Fibroblast of skin of scalp (primary cell): ENCODE measurements at places on chromosomes 3 and 15.

DNA sequence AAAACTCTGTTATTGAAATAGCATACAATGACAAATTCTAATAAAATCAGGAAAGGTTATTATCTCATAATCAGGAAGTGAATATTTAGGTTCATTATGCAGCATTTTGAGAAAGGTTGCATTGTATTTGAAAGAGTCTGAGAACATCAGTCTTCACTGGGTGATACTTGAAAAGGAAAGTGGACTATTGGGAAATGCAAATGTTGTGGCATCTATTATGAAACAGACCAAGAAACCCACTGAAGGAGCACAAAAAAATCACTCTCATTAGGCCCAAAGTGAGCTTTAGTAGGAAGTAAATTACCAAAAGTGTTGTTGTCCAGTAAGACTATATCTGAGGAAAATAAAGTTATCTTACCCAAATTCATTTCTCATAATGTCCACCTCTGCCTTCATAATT lies 90.8 kb downstream of the ZPLD1 start:
- DNase-seq = no peak

- no peak for DNase-seq
Measured at GRCh38 chr3:54863366-54863765, 64.5 kb downstream of the LRTM1 start.

- peak; percentile 24 for DNase-seq
Measured at GRCh38 chr3:85567071-85567676, 608.4 kb downstream of the CADM2 start.

DNA sequence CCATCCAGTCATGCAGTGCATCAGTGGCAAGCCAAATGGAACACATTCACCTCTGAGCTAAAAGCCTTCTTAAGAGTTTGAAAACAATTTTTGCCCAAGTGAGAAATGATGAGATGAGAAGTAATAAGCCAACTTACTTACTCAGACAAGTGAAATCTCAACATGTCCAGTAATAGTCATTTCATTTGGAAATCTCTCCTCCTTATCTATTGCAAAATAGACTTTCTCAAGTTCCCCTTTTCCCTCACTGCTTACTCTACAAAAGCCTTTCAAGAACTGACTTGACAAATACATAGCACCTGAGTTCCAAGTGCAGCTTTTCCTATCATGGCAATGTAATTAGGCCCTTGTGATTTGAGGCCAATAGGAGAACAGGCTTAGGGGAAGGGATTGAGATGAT lies 282.3 kb downstream of the SLC9A9 start:
- DNase-seq = no peak

DNA sequence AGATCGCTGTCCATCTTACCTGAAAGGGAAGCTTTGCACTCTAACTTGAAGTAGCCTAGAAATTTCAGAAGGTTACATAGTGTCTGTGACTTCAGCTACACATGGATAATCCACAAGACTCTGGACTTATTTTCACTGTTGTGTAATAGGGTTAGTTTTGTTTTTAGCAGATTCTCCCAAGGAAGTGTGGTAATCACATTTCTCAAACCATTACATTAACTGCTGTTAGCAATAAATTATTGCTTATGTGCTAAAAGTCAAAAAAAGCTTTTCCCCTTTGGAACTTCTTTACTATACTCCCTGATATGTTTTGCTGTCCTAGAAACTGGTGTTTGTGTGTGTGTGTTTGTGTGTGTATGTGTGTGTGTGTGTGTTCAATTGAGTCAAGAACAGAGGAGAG lies 351.8 kb upstream of the TPRG1 start:
- DNase-seq = no peak

DNA sequence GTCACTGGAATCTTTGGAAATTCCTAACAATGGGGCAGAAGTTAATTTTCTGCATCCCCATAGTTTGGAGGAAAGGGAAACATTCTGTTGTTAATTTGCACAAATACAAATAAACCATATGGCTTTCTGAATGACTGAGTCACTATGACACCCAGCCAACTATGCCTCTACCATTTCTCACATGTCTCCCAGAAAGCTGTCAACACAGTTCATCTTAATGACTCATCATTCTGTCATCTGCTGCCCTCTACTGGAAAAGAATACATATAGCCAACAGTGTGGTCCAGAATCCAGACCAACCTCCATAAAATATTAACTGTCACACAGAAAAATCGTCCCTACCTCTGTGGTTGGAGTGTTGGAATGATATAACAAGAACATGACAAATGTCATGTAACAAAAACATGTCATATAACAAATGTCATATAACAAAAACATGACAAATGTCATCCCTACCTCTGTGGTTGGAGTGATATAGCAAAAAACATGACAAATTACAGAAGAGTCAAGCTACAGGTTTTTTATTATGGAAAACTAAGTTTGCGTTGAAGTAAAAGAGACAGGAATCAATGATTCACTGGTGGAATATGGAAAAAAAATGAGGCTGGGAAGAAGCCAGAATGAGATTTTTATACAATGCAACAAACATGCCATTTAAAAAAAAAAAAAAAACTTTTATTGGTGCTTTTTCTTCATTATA lies 47.7 kb upstream of the GYG1 start:
- DNase-seq = peak; percentile 97

DNA sequence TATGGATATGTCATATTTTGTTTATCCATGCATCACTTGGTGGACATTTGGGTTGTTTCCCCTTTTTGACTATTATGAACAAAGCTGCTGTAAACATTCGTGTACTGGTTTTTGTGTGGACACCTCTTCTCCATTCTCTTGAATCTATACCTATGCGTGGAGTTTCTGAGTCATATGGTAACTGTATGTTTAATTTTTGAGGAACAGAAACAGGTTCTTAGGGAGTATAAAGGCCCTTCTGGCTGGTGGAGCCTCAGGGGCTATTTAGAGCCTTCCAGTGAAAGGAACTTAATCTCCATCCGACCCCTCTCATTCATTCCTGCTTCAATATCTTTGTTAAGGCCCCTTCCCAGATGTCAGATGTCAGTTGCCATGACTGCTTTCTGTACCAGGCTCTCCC lies 14.1 kb upstream of the CTXND1 start:
- DNase-seq = no peak

DNA sequence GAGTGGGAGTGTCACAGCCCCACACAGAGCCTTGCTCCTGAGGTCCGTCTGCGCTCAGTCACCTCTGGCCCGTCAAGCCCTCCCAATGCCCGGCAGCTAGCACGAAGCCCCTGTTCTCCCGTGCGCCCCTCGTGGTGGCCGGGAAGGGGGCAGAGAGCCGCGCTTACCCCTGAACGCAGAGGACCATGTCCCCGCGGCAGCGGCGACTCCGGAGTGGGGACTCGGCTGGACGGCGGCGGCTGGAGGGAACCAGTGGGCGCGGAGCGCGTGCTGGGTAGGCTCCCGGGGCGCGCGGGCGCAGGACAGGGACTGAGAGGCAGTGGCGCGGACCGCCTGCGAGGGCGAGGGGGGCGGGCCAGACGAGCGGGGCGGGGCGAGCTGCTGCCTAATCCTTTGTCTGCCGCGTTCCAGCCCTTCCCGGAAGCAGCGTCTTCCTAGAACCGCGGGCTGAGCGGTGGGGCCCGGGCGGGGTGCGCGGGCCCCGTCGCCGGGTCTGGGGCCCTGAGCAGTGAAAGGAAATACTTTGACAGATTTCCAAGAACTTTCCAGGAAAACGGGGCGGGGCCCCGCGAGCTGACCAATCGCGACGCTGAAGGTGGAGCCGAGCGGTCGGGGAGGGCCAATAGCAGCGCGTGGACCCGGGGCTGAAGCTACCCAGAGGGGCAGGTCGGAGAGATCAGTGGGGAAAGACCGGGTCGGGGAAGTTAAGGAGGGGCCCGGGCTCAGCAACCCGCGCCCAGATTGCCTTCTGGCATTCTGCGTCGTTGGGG lies at the start of gene CISH:
CISH (minus strand) TSS at position 311 of the 770 bp plus-strand sequence; CDS start at position 187, 124 bp downstream.
- peak; percentile 94 for DNase-seq

GRCh38 chr15:85063522-85064079 lies 81.9 kb downstream of the PDE8A start:
- DNase-seq = no peak

DNA sequence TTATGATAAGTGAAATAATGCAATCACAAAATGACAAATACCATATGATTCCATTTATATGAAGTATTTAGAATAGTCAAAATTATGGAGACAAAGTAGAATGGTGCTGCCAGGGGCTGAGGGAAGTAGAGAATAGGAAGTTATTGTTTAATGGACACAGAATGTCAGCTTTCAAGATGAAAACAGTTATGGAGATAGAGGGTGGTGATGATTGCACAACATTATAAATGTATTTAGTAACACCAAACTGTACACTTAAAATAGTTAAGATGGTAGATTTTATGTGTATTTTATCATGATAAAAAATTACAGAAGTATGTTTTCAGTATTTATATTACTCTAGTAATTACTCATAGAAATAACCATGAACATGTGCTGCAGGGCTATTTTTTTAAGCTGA lies 100.8 kb upstream of the AZI2 start:
- DNase-seq = no peak

GRCh38 chr3:134652409-134652831 lies 1.6 kb upstream of the KY start:
- peak; percentile 90 for DNase-seq

DNA sequence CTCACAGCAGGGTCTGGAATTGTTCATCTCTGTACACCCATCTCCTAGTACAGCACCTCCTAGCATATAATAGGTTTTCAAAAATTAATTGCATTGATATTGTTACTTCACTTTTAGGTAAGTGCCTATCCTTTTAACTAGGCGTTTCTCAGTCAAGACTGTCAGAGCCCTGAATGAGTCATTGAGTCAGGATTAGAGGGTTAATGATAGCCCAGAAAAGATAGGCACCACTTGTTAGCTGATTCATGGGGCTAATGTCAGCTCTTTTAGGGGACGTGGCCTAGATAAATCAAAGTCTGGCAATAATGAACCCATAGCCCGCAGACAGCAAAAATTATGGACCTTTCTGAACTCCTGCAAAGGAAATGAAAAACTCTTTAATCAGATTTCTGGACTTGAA lies 42.9 kb downstream of the TIMP4 start:
- DNase-seq = no peak

DNA sequence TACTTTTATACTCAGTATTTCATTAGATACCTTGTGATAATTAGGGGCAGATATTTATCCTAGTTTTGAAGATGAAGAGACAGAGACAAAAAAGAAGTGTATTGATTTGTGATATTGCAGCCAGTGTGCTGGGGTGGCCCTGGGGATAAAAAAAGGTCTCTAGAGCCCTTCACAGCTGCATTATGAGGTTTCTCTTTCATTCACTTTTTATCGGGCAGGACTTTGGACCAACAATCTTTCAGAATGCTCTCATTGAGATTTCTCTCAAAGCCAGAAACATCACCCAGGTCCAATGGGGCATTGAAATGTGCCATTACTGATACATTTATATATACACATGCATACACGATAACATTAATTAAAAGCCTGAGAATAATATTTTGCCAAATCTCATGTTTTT lies 20.5 kb upstream of the SELENOT start:
- DNase-seq = no peak

- DNase-seq = no peak
Measured at GRCh38 chr3:151722856-151723255, 10.9 kb upstream of the AADACL2 start.

- DNase-seq = no peak
Measured at GRCh38 chr15:31389576-31389975, 62.9 kb downstream of the KLF13 start.

DNA sequence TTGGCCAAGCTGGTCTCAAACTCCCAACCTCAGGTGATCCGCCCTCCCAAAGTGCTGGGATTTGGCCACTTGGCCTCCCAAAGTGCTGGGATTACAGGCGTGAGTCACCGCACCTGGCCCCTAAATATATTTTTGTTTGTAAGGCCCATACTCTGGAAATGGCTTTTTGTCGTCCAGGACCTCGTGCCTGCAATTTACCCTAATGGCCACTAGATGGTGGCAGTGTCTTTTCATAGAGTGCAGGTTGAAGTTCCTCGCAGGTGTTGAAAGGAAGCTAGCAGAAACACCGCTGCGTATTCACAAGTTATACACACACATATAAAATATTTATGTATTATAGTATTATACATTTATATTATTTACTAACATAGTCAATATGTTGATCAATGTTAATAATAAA lies 97.2 kb downstream of the LRTM1 start:
- DNase-seq = no peak

DNA sequence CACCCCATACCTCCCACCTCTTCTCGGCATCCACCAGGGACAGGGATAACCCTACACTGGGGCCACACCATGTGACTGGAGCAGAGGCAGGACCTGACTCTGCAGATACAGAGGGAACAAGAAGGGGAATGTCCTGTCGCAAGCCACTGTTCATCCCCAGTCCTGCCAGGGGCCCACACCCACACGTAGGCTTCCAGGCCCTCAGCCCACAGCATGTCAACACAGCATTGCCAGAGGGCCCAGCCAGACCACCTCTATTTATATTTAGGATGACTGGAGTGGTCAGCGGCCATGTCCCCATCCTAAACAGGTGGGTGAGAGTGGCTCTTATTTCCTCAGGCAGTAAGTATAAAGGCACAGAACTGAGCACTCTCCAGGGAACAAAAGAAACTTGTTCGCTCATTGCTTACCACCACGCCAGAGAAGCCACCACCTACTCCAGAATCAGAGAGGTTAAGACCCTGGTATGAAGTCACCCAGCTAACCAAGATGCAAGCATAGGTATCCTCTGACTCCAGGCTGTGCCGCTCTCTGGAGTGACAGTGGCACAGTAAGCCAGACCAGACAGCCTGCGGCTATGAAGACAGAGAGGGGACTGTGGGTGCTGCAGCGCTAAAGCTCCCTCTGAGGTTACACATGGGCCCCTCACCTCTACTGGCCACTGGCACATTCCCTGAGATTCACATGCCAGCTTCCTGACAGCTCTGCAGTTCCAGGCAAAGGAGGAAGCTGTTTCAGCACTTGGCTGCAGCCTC lies 67.9 kb downstream of the LRIG1 start:
- DNase-seq = no peak

DNA sequence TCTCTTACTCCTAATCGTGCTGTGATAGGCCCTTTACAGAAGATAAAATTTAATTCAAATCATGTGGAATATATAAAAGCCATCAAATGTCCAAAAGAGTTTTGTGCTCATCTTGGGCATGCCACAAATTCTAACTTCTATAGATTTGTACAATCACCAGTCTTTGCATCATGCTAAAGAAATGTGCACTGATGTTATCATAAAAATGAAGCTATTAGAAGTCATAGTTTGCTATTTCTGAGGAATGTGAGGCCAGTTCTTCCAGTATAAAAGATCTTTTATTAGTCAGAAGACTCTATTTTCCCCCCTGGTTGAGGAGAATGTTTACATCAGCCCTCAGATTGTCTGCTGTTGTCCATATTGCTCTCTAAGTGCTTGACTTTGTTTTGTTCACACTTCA lies 2.1 kb upstream of the ANXA2 start:
- peak; percentile 93 for DNase-seq

GRCh38 chr3:147298511-147298982 lies 107.8 kb downstream of the ZIC4 start:
- DNase-seq = peak; percentile 98

DNA sequence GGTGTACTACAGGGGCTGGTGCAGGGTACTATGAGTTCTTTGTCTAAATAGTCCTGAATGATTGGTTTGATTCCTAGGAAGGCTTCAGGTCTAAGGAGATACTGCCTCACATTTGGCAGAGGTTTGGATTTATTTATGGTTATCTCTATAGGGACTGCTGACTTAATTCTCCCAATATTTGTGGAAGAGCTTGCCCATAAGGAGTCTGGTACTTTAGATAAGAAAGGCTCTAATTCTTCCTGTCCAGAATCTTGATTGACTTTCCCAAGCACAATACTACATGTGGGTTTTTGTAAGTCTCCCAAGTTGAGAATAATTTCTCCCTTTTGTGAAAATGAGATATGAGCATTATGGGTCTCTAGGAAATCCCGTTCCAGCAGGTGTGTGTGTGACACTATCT lies 36.7 kb upstream of the AP4E1 start:
- no peak for DNase-seq

- peak; percentile 47 for DNase-seq
Measured at GRCh38 chr3:55322638-55323037, 164.5 kb downstream of the WNT5A start.

- no peak for DNase-seq
Measured at GRCh38 chr15:52746162-52746757, 43.9 kb downstream of the ONECUT1 start.
